ENCODE measurements at places on chromosomes 11 and 22.
A peak's percentile ranks its signal among the peaks of the same experiment; 100 is the strongest.

GRCh38 chr22:41725510-41726110, 26.3 kb downstream of the MEI1 start:
- no peak for DNase-seq

- no peak for DNase-seq
Measured at GRCh38 chr11:127136438-127136837, 135.9 kb upstream of the KIRREL3 start.

- DNase-seq, result no peak
Measured at GRCh38 chr22:35306350-35306967, 6.8 kb downstream of the TOM1 start.

DNA sequence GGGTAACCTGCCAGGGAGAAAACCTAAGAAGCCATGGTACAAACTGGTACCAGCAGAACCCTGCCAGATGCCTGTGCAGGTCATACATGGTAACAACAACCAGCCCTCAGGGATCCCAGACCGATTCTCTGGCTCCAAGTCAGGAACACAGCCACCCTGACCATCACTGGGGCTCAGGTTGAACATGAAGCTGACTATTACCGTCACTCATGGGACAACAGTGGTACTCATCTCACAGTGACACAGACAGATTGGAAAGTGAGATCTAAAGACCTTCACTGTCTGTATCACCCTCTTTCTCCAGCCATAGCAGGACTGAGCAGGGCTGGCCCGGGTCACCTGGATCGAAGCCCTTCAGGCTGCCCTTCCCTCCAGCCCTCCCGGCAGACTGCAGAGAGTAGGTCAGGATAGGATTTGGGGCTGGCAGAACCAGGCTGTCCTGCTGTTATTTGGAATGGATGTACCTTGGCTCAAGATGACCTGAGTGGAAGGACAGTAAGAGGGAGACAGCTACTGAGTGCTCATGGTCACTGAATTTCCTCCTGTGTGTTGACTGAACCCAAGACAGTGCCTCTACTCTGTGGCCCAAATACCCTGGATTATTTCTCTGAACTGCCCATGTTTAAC, 94.7 kb downstream of the GGTLC2 start:
- DNase-seq, result no peak

- DNase-seq, result no peak
Measured at GRCh38 chr22:20083157-20083890, 3.3 kb downstream of the DGCR8 start.

DNA sequence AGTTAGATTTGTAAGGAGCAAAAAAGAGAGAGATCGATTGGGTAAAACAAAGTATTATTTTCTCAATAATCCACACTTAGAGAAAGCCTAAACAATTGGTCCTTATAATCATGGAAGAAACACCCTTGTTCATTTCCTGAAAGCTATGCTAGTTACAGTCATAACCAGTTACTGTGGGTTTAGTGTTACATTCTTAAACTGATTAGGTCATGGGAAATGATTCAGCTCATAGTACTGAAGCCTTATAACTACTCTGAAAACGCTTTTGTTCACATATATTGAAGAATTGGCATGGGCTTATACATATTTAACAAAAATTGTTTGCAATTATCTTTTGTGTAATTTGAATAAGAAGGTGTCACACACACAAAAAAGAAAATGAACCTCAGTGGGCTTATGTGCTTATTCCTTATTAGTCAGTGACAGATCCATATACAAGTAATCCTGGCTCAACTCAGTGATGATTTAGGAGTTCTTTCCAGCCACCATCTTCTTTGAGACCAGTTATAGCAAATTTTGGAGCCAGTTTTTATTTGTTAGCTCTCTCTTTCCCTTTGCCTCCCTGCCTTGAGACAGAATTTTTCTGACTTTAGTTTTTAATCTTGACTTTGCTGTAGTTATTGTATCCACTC, 198.5 kb upstream of the CTSC start:
- DNase-seq, result peak; percentile 45

DNA sequence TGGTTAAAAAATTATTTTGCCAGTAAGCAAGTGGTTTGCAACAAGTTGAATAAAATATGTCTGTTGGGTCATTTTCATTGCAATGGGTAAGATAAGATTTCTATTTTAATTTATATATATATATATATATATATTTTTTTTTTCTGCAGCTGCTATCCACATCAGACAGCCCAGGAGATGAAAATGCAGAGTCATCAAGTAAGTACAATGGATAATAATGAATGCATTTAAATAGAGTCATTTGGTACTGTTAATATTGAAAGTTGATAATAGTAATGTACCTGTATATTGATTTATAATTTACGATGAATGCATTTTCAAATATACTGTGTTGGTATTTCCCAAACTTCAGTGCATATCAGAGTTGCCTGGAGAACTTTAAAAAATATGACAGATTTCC, 11.5 kb downstream of the BIRC3 start:
- DNase-seq, result no peak

DNA sequence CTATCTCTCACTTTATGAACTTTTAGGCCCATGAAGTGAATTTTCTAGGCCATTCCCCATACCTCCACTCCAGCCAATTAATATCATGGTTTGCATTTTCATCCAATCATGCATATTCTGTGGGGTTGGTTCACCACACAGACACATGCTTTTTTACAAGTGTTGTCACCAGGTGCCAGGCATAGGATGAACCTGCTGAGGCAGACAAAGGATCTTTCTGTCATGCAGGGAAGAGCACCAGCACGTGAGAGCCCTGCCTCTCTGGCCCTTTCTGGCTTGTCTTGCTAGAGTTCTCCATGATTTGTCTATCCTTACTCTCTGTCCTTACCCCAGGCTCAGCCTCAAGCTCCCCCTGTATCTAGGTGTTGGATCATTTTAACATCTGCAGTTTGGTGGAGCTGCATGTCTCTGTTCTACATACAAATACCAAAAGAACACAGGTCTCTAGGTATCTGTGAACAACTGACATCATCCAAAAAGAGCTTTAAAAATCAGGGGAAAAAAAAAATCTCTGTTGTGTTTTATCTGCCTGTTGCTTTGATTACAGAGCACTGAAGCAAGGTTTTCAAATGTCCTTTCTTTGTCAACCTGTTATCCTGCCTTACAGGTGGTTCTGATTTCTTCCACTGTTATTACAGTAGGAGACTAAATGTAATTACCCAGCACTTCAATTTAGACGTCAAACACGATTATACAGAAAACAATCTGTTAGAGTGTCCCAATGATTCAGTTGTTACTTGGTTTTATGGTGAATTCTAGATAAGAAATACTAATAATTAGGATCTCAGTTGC, 58.4 kb upstream of the GRAMD1B start:
- DNase-seq, result no peak

DNA sequence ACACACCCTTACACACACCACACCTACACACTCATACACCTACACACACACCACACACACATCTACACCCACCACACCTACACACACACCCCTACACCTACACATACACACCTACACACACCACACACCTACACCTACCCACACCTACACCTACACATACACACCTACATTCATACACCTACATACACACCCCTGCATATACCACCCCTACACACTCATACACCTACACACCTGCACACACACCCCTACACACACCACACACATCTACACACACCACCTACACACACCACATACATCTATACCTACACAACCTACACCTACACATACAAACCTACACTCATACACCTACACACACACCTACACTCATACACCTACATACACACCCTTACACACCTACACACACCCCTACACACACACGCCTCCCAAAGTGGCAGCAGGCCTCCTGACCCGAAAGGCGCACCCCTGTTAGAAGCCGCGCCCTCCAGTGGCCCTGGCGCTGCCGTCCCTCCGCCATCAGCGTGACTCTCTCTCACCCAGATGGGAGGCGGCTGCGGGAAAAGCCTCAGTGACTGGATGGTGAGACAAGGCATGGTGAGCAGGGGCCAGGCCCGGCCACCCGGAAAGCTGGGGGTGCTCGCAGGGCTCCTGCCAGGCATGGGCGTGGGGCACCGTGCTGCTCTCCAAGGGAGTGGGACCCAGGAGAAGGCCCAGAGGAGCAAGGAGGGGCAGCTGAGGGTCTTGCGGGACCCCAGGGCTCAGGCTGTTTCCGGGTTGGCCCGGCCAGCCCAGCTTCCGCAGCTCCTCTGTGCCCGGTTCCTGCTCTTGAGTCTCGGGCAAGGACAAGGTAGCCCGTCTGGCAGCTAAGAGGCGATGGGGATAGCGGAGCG, 37.0 kb upstream of the HMOX1 start:
- no peak for DNase-seq

- no peak for DNase-seq
Measured at GRCh38 chr11:108574675-108575074, 18.9 kb downstream of the EXPH5 start.

- no peak for DNase-seq
Measured at GRCh38 chr11:91947215-91947820, 277.3 kb upstream of the FAT3 start.

DNA sequence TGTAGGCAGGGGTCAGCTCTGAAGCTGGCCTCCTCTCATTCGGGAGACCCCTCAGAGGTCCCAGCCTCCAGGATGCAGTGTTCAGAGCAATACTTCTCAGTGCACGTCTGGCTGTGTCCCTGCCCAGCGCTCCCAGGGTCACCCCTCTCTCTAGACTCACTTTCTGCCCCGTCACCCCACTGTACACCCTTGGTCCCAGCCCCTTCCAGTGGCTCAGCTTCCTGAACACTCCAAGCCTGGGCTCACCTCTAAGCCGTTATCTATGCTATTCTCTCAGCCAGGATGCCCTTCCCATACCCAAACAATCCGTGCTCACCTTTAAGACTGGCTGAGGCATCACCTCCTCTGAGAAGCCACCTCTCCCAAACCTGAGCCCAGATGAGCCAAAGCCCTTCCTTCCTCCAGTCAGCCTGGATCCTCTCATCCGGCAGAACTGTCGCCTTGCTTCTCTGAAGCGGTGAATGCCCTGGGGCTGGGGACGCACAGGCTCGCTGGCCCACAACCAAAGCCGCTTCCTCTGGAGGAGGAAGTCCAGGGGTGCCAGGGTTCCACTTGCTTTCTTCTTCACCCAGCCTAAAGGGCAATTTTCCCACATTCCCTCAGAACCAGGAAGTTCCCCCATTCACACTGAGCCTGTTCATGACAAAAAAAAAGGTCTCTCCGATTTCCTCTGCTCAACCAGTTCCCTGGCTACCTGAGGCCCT, 13.7 kb upstream of the CDKN1C start:
- DNase-seq, result no peak

DNA sequence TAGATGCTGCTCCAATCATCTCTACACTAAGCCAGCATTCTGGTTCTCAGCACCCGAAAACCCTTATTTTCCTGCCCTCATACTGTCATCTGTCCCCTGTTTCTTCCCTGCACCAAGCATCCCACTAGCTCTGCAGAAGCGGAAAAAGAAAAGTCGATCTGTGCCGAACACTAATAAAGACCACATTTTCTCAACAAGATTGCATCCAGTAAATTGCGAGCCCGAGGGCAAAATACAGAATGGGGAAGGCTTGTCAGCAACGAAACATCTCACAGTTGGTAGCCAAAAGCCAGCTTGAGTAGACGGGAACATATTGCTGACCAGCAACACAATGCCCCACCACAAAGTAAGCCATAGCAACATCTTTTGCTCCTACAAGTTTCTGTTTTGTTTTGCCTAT, 227.4 kb downstream of the CADM1 start:
- DNase-seq, result no peak

DNA sequence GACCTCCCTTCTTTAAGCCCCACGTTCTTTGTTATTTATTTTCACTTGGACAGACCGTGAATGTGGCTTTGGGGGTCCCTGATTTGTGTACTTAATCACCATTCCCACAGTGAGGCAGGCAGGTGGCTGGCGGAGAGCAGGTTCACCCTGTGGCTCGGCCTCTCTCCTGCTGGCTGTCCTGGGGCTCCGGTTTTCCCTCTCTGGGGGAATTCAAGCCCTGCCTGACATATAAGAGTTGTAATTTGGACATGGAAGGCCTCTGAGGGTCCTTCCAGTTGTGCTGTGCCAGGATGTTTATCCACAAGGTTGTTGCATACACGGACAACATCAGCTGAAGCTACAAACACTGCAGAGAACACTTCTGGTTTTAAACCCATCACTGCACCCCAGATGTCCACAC, 824.5 kb downstream of the TBC1D22A start:
- DNase-seq, result no peak

GRCh38 chr22:20390394-20390907, 3.5 kb upstream of the ZNF74 start:
- DNase-seq, result no peak

- DNase-seq, result no peak
Measured at GRCh38 chr22:33299245-33299956, 241.2 kb upstream of the SYN3 start.

- no peak for DNase-seq
Measured at GRCh38 chr22:28171712-28172111, 252.7 kb upstream of the PITPNB start.

- DNase-seq, result no peak
Measured at GRCh38 chr11:68337399-68337835, 25.0 kb downstream of the LRP5 start.

DNA sequence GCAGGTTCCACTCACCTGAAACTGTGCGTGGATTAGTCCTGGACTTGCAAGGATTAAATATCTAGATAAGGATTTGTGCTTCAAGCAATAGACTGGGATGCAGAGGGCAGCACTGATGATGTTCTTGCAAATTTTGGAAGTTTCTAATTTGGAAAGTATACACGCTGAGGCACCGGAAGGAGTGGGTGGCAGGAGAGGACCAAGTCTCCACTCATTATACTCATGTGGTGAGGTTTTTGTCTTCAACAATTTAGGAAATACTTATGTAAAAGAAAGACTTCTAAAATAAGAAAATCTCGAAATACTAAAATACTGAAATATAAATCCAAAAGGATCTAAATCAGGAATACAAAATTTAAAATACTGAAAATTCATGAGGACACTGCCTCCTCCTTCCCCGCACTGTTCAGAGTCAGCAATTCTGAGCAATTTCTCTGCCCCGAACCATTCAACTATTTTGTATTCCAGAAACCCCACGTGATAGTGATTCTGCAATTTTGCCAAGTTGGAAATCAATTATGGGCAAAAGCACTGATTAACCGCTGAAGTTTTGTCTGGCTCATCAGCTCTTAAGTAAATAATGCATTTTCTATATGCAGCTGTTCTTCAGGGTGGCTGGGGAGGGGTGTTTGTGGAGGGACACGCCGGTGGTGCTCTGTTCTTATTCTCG, 47.0 kb upstream of the CLMP start:
- no peak for DNase-seq

GRCh38 chr22:37803639-37804351, 3.9 kb upstream of the GCAT start:
- DNase-seq, result no peak

DNA sequence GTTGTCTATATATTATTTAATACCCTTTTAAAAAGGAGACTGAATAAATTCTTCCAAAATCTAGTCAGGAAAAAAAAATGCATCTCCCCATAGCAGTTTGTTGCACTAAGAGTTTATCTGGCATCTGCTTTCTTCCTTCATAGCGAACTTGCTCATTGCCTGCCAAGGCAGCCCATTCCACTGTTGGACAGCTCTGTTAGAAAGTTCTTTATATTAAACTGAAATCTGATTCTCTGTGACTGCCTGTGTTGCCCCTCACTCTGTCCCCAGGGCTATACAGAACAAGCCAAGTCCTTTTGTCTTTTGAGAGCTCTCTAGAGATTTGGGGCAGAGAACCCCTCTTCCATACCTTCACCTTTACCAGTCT, 3.3 kb upstream of the CHRDL2 start:
- no peak for DNase-seq

- DNase-seq, result no peak
Measured at GRCh38 chr11:69209038-69209350, 53.3 kb downstream of the SMIM38 start.

GRCh38 chr11:36848660-36849059, 250.6 kb upstream of the RAG2 start:
- no peak for DNase-seq

All from brain pericyte (primary cell).